ENCODE measurements at places on chromosomes 2 and 18.

DNA sequence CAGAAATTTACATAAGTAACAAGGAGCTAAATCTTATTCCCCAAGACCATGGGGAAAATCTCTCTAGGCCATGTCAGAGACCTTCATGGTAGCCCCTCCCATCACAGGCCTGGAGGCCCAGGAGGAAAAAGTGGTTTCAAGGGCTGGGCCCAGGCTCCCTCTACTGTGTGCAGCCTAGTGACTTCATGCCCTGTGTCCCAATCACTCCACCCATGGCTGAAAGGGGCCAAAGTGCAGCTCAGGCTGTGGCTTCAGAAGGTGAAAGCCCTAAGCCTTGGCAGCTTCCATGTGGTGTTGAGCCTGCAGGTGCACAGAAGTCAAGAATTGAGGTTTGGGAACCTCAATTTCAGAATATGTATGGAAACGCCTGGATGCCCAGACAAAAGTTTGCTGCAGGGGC, 1612.7 kb upstream of the SLC39A10 start:
- no peak for DNase-seq

- DNase-seq = no peak
Measured at GRCh38 chr18:37302519-37302918, 263.1 kb downstream of the CELF4 start.

- no peak for DNase-seq
Measured at GRCh38 chr2:26911911-26912861, 58.3 kb upstream of the MAPRE3 start.

GRCh38 chr2:44131177-44131576, 37.5 kb upstream of the PPM1B start:
- no peak for DNase-seq

DNA sequence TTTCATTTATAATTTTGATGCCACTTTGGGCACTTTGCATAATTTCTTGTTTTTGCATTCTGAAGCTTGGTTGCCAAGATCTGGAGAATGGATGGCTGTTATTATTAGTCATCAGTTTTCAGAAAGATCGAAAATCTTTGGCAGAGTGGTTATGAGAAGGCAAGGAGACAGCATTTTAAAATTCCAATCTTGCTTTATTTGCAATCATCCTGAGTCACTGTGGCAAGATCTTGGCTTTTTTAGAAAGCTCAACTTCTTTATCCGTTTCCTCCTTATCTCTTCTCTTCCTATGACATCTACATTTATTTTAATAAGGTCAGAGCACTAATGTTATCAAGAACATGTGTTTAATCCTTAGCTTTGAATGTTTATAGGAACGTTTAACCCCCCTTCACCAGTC, 31.1 kb upstream of the EIF2AK3 start:
- no peak for DNase-seq
